ENCODE measurements at places on chromosomes 13 and 19. TPM values are rescaled to one million over a fixed set of nuclear protein-coding genes. Genes with fewer than 3 reads are reported as not detected.

DNA sequence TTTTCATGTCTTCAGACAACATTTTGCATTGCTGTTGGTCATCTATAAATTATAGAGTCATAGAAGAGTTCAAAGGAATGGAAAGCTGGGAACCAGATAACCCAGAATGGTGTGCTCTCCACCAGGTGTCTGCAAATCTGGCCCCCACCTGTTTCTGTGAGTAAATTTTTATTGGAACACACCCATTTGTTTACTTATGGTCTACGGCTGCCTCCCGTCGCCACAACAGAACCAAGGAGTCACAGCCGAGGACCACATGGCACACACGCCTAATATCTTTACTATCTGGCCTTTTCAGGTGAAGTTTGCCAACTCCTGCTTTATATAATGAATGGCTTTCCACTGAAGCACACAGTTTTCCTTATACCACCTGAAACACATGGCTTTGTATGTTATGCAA lies 58.2 kb downstream of the EFNB2 start:
- DNase-seq = no peak

Gene ZIC5
- polyA plus RNA-seq = not detected

Gene OR7C1
- polyA plus RNA-seq = 1.3 TPM

GRCh38 chr13:101303521-101303920 lies 112.8 kb downstream of the NALCN start:
- no peak for DNase-seq

Gene ZNF415
- polyA plus RNA-seq = 42.0 TPM

Measured in adrenal gland (tissue), 19 donors.